ENCODE measurements at places on chromosomes 7 and 10.

- H3K36me3 ChIP-seq: no peaks in the 10 kb centered on the region
- peaks cover 54% of the 10 kb centered on the region for H3K4me1 ChIP-seq
- H3K27ac ChIP-seq: peak overlapping the region; percentile 99
- DNase-seq: peak; percentile 99
These were observed 164.6 kb downstream of the PKD1L1 start for GRCh38 chr7:47783456-47784223.

- H3K27me3 ChIP-seq: no peaks in the 10 kb centered on the region
- no peak for DNase-seq
- H3K27ac ChIP-seq: no peak overlapping the region
- H3K4me3 ChIP-seq: no peak overlapping the region
- peaks cover 15% of the 10 kb centered on the region for H3K4me1 ChIP-seq
These were observed 451.0 kb upstream of the GALNT17 start for GRCh38 chr7:70680743-70681468.

DNA sequence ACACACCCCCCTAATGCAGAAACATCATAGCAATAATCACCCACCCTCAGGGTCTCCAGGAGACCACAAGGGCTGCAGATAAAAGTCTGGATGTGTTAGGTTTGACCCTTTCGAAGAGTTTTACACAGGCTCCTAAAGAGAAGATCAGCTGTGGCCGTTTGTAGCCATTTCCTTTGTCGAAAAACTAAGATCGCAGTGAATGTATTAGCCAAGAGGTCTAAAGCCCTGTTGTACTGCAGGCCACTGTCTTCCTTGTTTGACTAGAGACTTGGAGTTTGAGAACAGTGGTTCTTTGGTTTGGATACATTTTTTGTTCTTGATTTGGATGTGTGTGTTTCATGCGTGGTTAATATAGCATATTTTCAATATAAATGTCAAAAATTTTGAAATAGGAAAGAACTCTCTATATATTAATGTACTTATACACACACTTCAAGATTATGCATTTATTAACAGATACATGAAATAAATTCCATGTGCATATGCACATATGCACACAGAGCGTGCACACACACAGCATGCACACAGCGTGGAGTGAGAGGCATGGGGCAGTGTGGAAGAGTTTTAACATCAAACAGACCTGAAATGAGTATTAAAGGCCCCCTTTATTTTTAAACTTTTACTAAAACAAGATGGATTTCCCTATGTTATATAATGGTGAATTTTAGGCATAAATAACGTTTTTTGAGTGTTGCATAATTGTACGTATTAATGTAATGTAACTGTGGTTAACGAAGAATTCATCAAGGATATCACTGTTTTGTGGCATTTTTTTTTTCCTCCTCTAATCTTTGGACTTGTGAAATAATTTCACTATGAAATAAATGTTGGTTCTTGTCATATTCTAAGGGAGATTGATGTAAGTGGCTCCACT is 2.2 kb downstream of the IKZF1 start:
- DNase-seq: no peak
- no peaks in the 10 kb centered on the region for H3K36me3 ChIP-seq
- H3K27ac ChIP-seq: no peak overlapping the region
- H3K4me3 ChIP-seq: no peak overlapping the region
- H3K4me1 ChIP-seq: no peaks in the 10 kb centered on the region

GRCh38 chr7:117916309-117916708 is 43.1 kb upstream of the CTTNBP2 start:
- no peaks in the 10 kb centered on the region for H3K4me1 ChIP-seq
- H3K4me3 ChIP-seq: no peak overlapping the region
- no peak for DNase-seq
- no peaks in the 10 kb centered on the region for H3K36me3 ChIP-seq
- no peaks in the 10 kb centered on the region for H3K27me3 ChIP-seq

- H3K4me3 ChIP-seq: no peak overlapping the region
- H3K36me3 ChIP-seq: no peaks in the 10 kb centered on the region
- DNase-seq: no peak
- peaks cover 42% of the 10 kb centered on the region for H3K4me1 ChIP-seq
These were observed 24.0 kb downstream of the VOPP1 start for GRCh38 chr7:55548295-55548731.

GRCh38 chr7:73766556-73767229 is 3.4 kb downstream of the CLDN3 start:
- DNase-seq: no peak
- no peaks in the 10 kb centered on the region for H3K36me3 ChIP-seq
- peaks cover 19% of the 10 kb centered on the region for H3K27me3 ChIP-seq
- H3K4me1 ChIP-seq: no peaks in the 10 kb centered on the region
- no peak overlapping the region for H3K27ac ChIP-seq

GRCh38 chr7:17299483-17299991 is 1.1 kb downstream of the AHR start:
- peak overlapping the region; percentile 87 for H3K4me3 ChIP-seq
- peaks cover 4% of the 10 kb centered on the region for H3K4me1 ChIP-seq
- H3K27me3 ChIP-seq: no peaks in the 10 kb centered on the region
- no peaks in the 10 kb centered on the region for H3K36me3 ChIP-seq
- H3K27ac ChIP-seq: peak overlapping the region; percentile 57
- DNase-seq: no peak

DNA sequence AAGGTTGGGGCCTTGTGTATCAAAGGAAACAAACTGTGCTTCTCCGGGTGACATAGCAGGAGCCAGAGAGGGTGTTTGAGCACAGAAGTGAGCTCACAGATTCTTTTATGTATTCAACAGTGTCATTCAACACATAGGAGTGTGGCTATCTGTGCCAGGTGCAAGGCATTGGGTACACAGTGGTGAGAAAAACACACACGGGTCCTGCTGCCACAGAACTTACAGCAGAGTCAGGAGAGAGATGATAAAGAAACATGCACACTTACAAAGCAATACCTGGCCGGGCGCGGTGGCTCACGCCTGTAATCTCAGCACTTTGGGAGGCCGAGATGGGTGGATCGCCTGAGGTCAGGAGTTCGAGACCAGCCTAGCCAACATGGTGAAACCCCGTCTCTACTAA is 16.3 kb upstream of the ECHDC3 start:
- H3K27me3 ChIP-seq: peaks cover 4% of the 10 kb centered on the region
- no peaks in the 10 kb centered on the region for H3K36me3 ChIP-seq
- H3K4me1 ChIP-seq: no peaks in the 10 kb centered on the region
- DNase-seq: no peak

DNA sequence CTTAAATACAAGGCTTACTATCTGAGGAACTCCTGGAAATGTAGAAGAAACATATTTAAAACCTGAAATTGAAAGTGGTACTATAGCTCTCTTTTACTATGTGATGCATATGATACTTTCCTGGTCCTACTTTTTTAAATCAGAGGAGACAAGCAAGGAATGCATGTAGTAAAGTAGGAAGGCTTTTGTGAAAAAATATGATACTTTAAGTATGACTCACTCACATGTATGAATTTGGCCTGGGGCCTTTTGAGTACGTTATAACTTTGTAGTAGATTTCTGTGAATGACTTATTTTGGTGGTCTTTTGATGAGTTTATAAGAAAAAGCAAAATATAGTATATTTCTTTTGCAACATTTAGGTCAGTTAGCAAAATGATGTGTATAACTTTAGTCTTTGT is 53.8 kb downstream of the TAX1BP1 start:
- H3K4me1 ChIP-seq: no peaks in the 10 kb centered on the region
- no peak overlapping the region for H3K4me3 ChIP-seq
- peaks cover 14% of the 10 kb centered on the region for H3K36me3 ChIP-seq
- DNase-seq: peak; percentile 32

GRCh38 chr10:4107285-4107851 is 322.4 kb upstream of the KLF6 start:
- no peak for DNase-seq
- no peak overlapping the region for H3K27ac ChIP-seq
- H3K36me3 ChIP-seq: no peaks in the 10 kb centered on the region
- H3K4me3 ChIP-seq: no peak overlapping the region

DNA sequence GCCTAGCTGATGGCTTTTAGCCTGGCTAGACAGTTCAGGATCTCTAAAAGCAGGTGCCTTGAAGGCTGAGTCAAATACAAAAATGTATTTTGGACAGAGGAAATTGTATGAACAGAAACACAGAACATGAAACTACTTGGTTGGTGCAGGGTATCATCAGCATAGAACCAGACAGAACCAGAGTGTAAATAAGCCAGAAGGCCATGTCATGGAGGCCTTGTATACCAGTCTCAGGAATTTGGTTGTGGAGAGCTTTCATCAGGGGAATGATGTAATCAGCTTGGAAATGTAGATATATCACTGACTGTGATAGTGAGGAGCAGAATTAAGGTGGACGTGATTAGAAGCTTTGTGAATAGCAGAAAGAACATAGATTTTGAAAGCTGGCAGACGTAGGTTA is 82.9 kb downstream of the CFTR start:
- no peaks in the 10 kb centered on the region for H3K27me3 ChIP-seq
- DNase-seq: no peak
- H3K36me3 ChIP-seq: no peaks in the 10 kb centered on the region
- H3K4me1 ChIP-seq: no peaks in the 10 kb centered on the region
- H3K27ac ChIP-seq: no peak overlapping the region

GRCh38 chr7:28123752-28124151 is 56.8 kb downstream of the JAZF1 start:
- no peaks in the 10 kb centered on the region for H3K4me1 ChIP-seq
- H3K27ac ChIP-seq: no peak overlapping the region
- H3K27me3 ChIP-seq: no peaks in the 10 kb centered on the region
- no peak for DNase-seq

- no peak overlapping the region for H3K4me3 ChIP-seq
- peaks cover 2% of the 10 kb centered on the region for H3K27me3 ChIP-seq
- H3K27ac ChIP-seq: no peak overlapping the region
- no peaks in the 10 kb centered on the region for H3K36me3 ChIP-seq
- no peak for DNase-seq
These were observed 18.2 kb upstream of the C10orf53 start for GRCh38 chr10:49661140-49661856.

DNA sequence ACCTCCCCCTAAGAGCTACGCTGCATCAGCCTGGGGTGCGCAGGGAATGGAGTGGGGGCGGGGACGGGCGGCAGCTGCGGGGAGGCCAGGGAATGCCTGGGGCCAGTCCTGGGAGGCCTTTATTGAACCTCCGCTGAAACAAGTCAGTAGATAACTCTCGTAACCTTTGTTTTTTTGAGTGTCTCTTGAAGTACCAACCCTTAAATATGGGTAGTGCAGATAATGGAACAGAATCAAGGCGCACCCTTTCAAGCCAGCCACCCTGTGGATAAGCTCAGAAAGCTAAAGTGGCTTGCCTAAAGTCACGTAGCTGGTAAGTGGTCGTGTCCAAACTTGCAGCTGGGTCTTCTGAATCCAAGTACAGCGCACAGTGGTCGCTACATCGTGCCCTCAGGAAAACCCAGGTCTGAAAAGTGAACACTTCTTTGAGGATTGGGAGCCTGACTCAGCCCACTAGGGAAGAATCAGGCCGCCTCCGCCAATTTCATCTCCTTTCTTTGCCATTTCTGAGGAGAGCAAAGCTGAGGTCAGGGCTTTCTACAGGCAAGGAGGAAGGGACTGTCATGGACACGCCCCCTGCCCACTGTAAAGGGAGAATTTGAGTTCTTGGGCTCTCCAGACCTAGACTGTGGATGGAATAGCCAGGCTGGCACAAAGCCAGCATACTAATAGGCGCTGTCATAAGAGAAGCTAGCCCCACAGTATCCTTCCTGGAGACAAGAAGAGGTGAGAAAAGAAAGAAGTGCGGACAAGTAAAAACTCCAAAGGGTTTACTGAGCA is 3.2 kb upstream of the EGR2 start:
- no peak overlapping the region for H3K27ac ChIP-seq
- no peaks in the 10 kb centered on the region for H3K36me3 ChIP-seq
- H3K4me3 ChIP-seq: no peak overlapping the region
- peak; percentile 13 for DNase-seq
- H3K4me1 ChIP-seq: peaks cover 25% of the 10 kb centered on the region

DNA sequence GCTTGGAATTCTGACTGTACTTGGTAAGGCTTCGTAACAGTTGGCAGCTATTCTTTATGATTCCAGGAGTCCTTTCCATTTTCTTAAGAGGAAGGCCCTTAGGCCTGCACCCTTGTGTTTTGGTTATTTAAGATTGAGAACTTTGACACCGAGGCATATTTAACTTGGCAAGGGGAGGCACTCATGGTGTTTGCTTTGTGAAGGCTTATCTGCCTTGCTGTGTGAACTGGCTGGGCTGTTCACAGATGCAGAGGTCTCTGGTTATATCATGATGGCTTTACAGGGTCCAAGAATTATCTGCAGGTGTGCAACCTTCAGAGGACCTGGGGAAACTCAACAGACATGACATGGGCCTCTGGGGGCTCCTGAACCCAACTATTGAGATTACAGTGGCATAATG is 833 bp upstream of the PNLIPRP1 start:
- no peak overlapping the region for H3K4me3 ChIP-seq
- DNase-seq: no peak
- no peaks in the 10 kb centered on the region for H3K4me1 ChIP-seq
- H3K27ac ChIP-seq: no peak overlapping the region
- no peaks in the 10 kb centered on the region for H3K36me3 ChIP-seq

GRCh38 chr7:137674551-137675409 is 172.0 kb downstream of the DGKI start:
- no peaks in the 10 kb centered on the region for H3K36me3 ChIP-seq
- no peak for DNase-seq
- no peak overlapping the region for H3K27ac ChIP-seq

- H3K27ac ChIP-seq: no peak overlapping the region
- no peaks in the 10 kb centered on the region for H3K4me1 ChIP-seq
- no peak for DNase-seq
- H3K27me3 ChIP-seq: no peaks in the 10 kb centered on the region
These were observed 168.6 kb downstream of the MLLT10 start for GRCh38 chr10:21702633-21703111.

- H3K4me3 ChIP-seq: no peak overlapping the region
- H3K27ac ChIP-seq: no peak overlapping the region
- no peaks in the 10 kb centered on the region for H3K4me1 ChIP-seq
- H3K36me3 ChIP-seq: no peaks in the 10 kb centered on the region
- H3K27me3 ChIP-seq: peaks cover 16% of the 10 kb centered on the region
These were observed 65.6 kb upstream of the KDM7A start for GRCh38 chr7:140242057-140243031.

DNA sequence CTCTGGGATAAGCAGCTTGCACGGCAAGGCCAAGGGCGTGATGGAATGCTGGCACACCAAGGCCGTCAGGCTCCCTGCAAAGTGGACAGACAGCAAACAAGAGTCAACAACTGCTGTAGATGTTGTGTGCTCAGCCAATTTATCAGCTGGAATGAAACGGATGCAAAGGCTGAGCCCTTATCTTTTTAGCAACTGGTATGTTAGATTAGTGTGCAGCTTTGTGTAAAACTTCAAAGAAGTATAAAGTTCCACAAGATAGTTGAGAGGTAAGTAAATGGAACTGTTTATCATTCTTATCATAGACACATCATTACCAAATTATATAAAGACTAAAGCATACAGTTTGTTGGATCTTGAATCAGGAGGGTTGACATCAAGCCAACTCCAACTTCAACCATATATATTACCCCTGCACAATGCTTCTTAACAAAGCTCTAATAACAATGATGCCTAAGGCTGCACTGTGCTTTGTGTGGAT is 289.0 kb downstream of the TNS3 start:
- H3K27me3 ChIP-seq: no peaks in the 10 kb centered on the region
- H3K27ac ChIP-seq: peak overlapping the region; percentile 89
- H3K36me3 ChIP-seq: peaks cover 38% of the 10 kb centered on the region
- peaks cover 31% of the 10 kb centered on the region for H3K4me1 ChIP-seq
- DNase-seq: peak; percentile 60
- H3K4me3 ChIP-seq: no peak overlapping the region

- no peaks in the 10 kb centered on the region for H3K36me3 ChIP-seq
- peak; percentile 66 for DNase-seq
- peak overlapping the region; percentile 91 for H3K4me3 ChIP-seq
- H3K4me1 ChIP-seq: peaks cover 44% of the 10 kb centered on the region
These were observed 1.3 kb upstream of the ARID5B start for GRCh38 chr10:61899997-61900828.

GRCh38 chr7:88401009-88401623 is 94.4 kb upstream of the STEAP4 start:
- H3K4me1 ChIP-seq: no peaks in the 10 kb centered on the region
- no peaks in the 10 kb centered on the region for H3K27me3 ChIP-seq
- no peak overlapping the region for H3K27ac ChIP-seq
- H3K4me3 ChIP-seq: no peak overlapping the region
